Hematopoietic multipotent progenitor cell treated with erythropoietin and hydrocortisone succinate and interleukin-3 and kit ligand, for 6 days (in vitro differentiated cells): ENCODE measurements at places on chromosomes 13 and 19.

DNA sequence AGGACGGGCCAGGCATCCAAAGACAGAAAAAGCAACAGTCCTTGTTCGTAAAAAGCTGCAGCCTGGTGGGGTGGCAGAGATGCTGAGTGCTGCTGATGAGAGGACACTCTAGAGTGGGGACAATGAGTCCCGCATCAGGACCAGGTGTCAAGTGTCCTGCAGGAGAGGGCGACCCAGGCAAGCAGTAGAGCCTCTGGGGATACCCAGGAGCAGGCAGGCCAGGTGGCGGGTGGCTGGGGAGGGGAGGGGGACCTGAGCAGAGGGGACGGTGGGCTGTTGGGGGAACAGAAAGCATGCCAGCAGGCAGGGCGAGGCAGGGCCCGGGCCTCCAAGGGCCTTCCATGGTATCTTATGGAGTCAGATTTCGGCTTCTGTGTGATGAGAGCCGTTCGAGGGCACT, 35.8 kb downstream of the GGACT start:
- DNase-seq, result no peak

GRCh38 chr13:41137241-41137640, 4.6 kb upstream of the KBTBD6 start:
- DNase-seq, result no peak

GRCh38 chr19:15444505-15445226, 5.1 kb downstream of the WIZ start:
- DNase-seq, result no peak

GRCh38 chr19:46610413-46610775, 9.3 kb downstream of the CALM3 start:
- no peak for DNase-seq

- DNase-seq, result no peak
Observed at GRCh38 chr13:35916146-35916545, 215.0 kb downstream of the DCLK1 start.
